ENCODE measurements at places on chromosomes 2 and 18. TPM values are rescaled to one million over a fixed set of nuclear protein-coding genes. Genes with fewer than 3 reads are reported as not detected.

GRCh38 chr18:74290794-74291471 lies 830 bp downstream of the CYB5A start:
- no peak for DNase-seq

- DNase-seq = no peak
These were observed 140.3 kb upstream of the RASGRP3 start for GRCh38 chr2:33336036-33336625.

- no peak for DNase-seq
These were observed 34.8 kb upstream of the ACAA2 start for GRCh38 chr18:49848115-49848514.

DNA sequence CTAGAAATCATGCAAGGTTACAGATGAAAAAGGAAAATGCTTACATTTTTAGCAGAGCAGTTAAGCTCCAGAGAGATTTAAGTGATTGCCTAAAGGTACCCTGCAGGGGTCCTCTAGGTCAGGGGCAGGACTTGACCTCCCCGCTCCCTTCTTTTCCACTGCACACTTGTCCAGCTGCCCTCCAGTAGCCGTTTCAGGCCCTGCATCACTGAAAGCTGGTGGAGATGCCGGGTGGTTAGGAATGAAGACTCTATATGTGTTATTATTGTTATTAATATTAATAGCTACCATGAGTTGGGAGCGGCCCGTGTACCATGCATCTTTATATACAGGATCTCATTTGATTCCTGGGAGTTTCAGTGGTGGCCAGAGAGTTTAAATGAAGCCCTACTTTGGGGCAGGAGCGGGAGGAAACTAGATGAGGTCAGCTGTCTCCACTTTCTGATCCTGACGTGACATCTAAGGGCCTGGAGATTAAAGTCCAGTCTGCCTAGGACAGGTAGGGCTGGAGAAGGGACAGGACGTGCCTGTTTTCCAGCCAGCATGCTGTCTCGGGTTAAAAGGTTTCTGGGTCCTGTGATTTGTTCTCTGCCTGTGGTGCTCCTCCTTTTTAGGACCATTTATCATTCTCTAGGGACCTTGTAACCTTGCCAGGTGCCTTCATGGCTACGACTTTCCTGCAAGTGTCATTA lies 2.1 kb downstream of the TMEM37 start:
- no peak for DNase-seq

GRCh38 chr18:46315161-46315560 lies 211.0 kb downstream of the HAUS1 start:
- no peak for DNase-seq

GRCh38 chr18:77151772-77152520 lies 19.4 kb upstream of the MBP start:
- DNase-seq = no peak

The TRAK2 gene
- polyA plus RNA-seq = 23.6 TPM

The PLEKHA3 gene
- polyA plus RNA-seq = 13.6 TPM

DNA sequence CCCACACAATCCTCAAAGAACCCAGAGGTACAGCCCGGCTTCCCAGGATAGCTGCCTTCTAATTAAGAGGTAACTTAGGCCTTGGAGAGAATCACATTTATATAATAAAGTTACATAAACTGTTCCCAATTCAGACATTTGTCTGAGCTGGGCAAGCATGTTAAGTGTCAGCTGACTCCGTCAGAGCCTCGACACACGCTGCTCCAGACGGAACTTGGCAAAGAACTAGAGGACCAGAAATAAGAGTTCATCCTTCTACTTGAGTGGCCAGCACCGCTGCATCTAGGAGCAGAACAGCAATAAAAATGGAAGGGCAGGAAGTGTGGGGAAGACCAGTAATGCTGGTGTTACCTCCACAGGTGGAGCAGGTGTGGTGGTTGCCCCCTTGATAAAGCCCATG lies 80.5 kb downstream of the MYO5B start:
- DNase-seq = no peak

- DNase-seq = no peak
These were observed 13.7 kb upstream of the RMDN2 start for GRCh38 chr2:37911296-37911873.

DNA sequence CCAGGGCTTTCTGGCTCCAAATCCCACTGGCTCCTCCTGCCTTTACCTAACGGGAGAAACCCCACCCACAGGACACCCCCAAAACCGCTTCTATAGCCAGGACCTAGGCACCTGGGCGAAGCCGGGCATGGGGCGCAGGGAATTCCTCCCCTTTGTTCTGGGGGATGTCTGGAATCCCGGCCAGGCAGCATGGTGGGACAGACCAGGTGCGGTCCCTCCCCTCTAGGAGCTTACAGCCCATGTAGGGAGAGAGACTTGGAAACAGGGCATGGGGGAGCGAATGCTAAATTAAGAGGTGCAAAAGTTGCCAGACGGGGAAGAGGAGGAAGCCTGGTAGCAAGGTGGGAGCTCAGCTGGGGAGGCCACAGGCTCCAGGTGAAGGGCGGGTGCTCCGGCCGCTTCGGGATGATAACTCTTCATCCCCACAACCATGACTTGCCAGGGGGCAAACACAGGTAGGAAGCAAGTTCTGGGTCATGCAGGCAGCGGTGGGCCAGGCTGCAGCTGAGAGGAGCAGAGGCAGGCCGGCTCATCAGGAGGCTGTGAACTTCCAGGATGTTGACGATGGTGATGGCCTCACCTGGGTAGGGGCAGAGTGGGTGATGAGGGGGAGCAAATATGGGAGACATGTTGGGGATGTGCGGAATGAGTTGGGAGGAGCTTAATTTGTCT lies 1.3 kb downstream of the TMEM37 start:
- DNase-seq = no peak

The MC5R gene
- polyA plus RNA-seq = 5.5 TPM

- DNase-seq = no peak
These were observed 15.6 kb downstream of the COLEC12 start for GRCh38 chr18:484749-485464.

- DNase-seq = no peak
These were observed 692.3 kb downstream of the LRP1B start for GRCh38 chr2:141438536-141438935.

DNA sequence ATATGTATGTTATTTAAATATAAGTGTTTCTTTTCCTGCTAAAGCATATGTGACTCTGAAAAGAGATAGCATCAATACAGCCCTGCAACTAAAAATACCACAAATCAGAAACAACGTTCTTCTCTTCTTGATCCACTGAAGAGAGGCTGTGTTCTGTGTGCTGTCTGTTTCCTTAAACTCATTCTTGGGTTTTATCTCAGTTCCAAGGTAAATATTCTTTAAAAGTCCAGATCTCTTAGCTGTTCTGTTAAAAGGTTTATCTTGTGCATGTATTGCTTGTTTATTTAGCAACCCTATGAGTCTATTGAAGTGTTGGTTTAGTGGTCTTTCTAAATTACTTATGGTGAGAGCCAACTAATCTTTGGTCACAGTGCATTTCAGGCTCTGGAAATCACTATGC lies 173.3 kb upstream of the NT5C1B start:
- DNase-seq = no peak

Measured in hindlimb muscle (tissue), 1 donor.